Stimulated activated CD4-positive, alpha-beta T cell treated with anti-CD3 and anti-CD28 coated beads, Interleukin-1b, Interleukin-23, amount 100 ng/mL, for 1 hour (primary cell): ENCODE measurements at places on chromosomes 5 and 9.

DNA sequence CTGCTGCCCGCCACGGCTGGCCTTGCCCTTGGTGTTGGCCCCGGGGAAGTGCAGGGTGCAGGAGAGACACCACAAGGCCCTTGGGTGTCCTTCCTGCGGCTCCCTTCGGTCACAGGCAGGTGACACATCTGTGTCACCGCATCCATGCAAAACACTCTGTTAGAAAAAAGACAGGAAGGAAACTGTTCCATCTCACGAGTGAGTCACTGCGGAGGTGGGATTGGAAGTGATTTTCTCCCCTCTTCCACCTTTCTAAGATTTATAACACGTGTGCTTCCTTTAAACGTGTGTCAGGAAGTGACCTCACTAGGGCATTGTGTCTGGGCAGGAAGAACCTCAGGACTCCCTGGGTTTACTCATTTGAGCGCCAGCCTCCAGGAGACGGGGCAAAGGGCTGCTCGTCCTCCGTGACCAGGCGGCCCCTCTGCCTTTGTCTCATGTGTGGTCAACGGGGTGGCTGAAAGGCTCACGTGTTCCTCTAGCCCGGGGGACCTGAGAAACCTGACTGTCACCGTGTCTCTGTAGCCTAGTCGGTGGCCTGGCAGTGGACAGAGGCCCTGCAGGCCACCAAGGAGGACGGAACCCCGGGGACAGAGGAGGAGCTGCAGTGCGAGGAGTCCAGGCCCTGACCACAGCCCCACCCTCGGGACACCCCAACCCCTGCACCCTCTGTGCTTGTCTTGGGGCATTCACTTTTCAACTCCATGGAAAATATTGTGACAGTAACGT, 4.9 kb upstream of the LCN1 start:
- no peak for DNase-seq

DNA sequence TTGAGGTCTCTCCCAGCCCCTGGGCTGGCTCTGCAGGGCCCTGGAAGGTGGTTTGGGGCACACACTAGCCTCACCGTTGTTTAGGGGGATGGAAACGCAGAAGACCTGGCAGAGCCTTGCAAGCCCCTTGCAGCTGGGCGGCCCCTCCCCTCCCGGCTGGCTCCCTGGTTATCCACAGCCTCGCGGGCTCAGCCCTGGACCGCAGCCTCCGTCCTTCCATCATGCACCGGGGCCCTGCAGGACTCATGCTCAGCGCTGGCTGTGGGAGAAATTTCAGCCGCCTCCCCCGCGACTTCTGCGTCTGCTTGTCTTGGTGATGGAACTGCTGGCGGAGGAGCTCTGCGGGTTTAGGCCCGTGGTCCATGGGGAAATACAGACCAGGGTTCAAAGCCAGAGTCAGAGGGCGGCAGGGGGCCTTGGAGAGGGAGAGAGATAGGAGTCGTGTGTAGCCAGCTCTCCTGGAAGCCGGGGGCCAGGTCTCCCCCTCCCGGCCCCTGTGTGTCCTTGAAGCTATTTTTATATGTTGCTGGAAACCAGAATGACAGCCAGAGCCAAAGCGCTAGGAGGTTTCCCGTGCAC, 75.8 kb upstream of the IER5L start:
- DNase-seq = no peak

DNA sequence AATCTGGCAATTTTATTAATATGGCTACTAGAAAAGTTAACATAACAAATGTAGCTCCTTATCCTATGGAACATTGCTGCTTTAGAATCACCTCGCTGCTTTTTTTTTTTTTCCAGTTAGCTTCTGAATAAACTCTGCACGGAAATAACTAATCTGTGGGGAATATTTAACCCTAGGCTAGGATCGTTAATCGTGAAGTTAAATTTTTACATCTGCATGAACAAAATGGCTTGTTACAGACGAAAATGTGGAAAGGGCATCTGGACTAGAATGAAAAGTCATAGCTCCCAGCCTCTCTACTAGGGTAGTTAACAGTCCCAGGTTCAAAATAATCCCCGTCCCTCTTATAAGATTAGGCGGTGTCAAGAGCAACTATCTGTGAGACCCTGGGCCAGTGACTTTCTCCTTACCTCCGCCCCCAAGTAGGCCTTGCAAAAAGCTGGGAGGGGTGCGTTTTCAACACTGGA, 470 bp upstream of the SLC22A5 start:
- no peak for DNase-seq

DNA sequence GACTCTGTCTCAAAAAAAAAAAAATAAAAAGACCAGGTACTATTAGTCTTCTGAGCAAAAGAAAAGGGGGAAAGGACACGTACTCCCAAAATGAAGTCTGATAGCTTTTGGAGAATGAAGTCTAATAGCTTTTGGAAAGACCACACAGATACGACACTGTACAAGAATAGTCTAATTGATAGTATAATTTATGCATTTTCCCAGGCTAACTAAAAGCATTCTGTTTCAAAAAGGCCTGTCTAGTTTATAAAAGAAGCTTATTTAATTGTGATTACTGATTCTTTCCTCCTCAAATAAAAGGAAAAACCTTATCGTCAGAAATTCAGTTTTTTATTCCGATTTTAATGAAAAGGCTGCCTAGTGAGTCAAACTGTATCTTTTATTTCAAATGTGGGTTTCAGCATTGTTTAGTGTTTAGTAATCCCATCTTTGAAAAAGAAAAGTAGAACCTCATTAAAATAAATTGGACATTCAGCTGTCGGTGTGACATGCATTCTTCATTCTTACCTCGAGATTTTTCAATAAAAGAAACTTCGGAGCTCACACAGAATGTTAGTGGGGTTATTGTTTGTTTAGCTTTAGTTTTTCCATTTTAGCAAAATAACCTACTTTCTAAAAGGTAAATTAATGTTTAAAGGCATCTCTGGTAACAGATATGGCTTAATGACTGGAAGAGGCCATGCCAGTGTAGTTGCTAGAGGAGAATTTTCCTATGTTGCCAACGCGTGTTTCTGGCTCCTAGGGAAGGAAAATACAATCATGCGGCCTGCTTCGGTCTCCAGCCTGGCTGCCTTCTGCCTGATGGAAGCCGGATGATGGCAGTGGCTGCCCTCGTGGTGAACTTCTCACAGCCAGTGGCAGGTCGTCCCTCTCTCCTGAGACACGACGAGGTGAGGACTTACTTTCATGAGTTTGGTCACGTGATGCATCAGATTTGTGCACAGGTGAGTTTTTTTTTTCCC, 70.0 kb downstream of the NLN start:
- no peak for DNase-seq

DNA sequence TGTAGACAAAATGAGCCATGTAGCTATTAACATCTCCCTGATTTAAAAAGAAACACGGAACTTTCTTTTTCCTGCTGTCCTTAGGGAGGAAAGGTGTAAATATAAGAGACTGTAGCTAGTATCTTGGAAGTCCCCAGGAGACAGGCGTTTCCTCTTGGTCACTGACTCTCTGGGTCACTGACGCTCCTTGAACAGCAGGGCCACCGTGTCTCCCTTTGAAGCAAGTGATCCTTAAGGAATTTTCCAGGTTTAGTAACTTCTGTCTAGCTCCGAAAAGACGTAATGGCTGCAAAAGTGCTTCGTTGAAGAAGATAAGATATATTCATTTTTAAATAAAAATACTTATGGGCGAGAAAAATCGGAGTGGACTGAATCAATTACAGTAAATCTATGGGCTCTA, 745 bp upstream of the CLTA start:
- no peak for DNase-seq

- DNase-seq = no peak
These were observed 146.5 kb downstream of the SYK start for GRCh38 chr9:90948156-90948555.

DNA sequence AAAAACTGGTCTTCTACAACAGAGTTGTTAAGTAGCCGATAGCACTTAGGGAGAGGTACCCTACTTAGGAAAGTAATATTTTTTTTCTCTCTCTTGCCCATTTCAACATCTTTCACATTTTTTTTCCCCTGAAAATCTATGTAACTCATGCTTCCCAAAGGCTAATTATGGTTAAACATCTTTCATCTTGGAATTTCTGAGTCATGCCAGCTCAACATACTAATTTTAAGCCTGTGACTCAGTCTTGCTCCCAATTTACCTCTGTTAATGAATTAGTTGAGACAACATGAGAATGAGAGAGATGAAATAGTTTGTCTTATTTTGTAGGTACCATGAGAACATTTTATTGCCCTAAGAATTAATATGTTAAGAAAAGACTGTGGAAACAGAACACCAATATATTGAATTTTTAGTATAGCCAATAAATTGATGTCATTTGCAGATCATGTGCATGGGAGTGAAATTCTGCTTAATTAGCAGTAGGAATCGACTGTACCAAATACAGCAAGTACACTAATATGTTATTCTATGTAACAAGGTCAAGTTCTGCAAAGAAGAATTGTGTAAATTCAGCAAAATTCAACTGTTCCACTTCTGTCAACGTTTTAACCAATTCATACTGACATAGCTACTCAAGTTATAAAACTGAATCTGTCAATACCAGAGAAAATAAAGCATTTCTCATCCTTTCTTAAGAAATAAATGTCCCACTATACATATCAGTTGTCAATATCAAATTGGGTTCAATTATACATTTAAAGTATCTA, 550.0 kb downstream of the PTPRD start:
- DNase-seq = no peak

GRCh38 chr5:37043693-37044092, 167.1 kb downstream of the NIPBL start:
- no peak for DNase-seq

DNA sequence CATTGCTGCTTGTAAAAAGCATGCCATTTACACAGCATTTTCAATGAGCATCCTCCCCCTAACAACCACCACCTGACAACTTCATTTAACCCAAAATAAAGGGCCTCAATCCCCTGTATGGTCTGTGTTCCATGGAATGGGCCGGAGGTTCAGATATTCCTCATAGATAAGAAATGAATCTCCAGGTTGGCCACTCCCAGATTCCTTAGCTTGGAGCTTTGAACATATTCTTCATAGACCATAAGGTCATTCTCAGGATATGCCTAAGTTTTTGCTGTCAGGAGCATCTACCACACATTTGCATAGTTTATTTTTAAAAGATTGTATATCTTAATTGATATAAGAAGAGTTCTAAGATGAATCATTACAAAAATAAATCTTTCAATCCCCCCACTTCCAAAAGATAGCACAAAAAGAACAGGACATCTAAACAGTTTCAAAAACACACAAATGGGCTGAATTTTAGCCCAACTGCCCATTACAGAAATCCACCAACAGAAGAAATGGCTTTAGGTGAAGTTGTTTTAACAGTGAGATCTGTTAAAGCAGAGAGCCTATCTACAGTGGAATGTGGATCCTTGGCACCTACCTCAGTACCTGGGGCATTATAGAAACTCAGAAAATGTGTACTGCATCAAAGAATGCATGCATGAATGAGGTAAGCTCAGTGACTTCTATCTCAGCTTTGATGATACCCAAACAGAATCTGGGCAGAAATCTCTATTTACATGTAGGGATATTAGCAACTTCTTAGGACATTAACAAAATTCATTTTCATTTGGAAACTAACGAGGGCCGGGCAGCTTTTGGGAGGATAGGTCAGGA, 179.8 kb downstream of the SEC61B start:
- no peak for DNase-seq

DNA sequence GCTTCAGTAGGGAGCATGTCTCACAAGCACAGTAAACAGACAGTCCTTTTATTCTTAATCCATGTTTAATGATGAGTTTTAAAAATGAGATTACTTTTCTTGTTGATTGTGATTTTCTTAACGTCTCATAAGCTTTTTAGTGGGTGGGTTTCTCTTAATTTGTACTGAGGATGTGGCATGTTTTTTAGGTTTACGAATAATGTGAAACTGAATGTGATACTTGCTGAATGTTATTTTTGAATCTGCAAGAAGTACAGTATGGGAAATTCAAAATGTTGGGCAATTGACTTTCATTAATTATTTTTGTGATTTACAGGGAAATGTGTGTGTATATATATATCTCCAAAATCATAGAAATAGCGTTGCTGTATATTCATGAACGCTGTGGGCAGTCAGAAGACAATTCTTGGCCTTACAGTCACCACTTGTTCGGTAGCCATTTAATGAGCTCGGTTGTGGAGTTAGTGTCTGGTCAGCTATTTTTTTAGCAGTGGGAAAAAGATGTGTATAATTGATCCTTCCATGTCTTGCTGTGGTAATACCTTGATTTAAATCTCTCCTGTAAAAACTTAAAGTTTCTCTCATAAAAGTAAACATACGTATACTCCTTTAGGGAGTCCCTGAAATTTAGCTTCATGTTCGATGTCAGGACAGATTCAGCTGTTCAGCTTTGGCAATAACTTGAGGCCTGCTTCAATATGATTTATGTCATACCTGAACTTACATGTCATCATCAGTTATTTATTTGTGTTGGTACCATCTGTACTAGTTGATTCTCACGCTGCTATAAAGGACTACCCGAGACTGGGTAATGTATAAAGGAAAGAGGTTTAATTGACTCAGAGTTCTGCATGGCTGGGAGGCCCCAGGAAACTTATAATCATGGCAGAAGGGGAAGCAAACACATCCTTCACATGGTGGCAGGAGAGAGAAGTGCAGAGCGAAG, 15.0 kb downstream of the ICE1 start:
- no peak for DNase-seq

DNA sequence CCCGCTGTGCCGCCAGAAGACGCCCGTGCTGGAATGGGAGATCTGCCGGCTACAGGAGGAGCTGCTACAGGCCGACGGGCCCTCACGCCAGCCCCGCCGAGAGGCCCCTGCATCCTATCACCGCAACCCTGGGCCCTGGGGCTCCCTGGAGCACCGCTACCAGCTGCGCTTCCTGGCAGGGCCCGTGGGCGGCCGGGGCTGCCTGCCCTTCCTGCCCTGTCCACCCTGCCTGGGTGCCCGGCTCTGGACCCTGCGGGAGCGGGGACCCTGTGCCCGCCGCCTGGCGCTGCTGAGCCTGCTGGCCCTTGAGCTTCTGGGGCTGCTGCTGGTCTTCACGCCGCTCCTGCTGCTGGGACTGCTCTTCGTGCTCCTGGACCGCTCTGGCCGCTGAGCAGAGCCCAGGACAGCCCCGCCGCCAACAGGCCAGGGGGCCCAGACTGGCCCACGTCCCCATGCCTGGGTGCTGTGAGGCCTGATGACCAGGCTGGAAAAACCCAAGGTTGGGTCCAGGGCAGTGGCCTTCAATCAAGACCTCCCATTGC, 3.8 kb downstream of the RNF208 start:
- no peak for DNase-seq

DNA sequence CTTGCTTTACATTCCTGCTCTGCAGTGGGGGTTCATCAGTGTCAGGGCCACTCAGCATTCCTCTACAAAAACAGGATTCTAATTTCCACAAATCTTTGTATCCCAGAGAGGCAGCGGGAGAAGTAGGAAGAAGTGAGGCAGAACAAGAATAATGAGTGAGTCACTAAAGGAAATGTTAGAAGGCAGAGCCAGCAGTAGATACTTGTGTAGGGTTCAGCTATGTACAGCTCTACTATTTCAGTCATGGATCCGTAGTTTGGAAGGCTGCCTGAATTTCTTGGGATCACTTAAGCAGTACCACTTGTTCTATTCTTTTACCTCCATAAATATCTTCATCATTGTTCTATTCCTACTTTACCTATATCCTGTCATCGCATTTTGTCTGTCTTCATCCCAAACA, 246.3 kb upstream of the TLE4 start:
- no peak for DNase-seq
